CD4-positive, alpha-beta T cell treated with Interleukin-6 at 100 ng/mL for 8 hours (primary cell): ENCODE measurements at places on chromosomes 5 and 9.

DNA sequence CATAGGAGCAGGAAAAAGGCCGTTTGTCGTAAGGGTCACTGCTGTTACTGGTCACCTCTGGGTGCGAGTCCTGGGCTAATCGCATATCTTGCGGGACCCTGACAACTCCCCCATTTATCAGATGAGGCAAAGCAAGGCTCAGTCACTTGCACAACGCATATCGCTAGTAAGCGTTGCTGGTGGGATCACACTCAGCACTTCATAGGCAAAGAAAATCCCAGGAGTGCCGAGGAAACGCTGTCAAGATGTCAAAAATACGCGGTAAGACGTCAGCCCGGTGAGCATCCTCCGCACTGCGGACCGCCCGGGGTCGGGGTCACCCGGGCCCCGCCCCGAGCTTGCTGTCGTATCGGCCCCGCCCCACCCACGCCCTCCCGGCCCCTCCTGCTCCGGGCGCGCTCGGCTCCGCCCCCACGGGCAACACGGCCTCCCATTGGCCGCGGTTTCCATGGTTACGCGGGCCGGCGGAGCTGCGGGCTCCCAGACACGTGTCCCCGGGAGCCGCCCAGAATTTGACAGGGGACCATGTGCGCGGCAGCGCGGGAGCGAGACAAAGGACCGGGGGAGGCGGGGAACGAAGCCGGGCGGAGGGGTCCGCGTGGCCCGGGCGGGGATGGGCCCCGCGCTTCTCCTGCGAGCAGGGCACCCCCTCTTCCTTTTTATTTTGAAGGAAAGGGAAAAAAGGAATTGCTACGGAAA is 80.2 kb upstream of the IER5L start:
- DNase-seq, result peak; percentile 88

- no peak for DNase-seq
Observed at GRCh38 chr9:2623288-2624050, 1.9 kb downstream of the VLDLR start.

- DNase-seq, result no peak
Observed at GRCh38 chr5:137960141-137960540, 70.9 kb downstream of the PKD2L2 start.

DNA sequence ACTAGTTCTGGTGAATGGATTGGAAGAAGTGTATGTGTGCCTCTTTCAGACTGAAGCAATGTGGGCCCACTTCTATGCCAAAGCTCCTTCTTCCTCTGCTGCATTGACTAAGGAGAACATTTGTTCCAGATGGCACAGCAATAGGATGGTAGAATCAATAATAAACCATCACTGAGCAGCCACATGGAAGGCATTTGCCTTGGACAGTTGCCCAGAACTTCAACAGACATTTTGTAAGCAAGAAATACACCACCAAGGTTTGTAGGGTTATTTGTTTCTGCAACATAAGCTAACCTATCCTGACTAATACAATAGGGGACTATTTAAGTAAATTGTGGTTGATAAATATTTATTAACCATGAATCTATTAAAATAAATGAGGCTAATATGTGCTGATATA is 37.7 kb upstream of the CSNK1G3 start:
- DNase-seq, result no peak

DNA sequence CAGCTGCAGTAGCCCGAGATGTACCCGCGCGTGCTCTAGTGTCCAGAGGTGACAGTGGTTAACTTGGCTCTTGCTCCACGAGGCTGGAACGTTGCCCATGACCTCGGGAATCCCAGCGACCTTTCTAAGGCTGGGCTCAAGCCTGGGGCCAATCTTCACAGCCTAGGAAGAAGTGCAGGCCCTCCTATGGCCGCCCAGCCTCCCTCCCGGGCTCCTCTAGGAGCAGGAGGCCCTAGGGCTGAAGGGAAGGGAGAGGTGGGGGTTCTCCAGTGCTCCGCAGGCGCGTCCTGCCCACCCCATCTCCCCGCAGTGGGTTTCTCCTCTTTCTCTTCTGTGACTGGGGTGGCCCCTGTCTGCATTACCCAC is 13.3 kb downstream of the NR2F1 start:
- no peak for DNase-seq

- no peak for DNase-seq
Observed at GRCh38 chr5:40497573-40497972, 182.1 kb upstream of the PTGER4 start.

GRCh38 chr9:128554155-128554862 is 1.9 kb downstream of the SPTAN1 start:
- DNase-seq, result no peak

DNA sequence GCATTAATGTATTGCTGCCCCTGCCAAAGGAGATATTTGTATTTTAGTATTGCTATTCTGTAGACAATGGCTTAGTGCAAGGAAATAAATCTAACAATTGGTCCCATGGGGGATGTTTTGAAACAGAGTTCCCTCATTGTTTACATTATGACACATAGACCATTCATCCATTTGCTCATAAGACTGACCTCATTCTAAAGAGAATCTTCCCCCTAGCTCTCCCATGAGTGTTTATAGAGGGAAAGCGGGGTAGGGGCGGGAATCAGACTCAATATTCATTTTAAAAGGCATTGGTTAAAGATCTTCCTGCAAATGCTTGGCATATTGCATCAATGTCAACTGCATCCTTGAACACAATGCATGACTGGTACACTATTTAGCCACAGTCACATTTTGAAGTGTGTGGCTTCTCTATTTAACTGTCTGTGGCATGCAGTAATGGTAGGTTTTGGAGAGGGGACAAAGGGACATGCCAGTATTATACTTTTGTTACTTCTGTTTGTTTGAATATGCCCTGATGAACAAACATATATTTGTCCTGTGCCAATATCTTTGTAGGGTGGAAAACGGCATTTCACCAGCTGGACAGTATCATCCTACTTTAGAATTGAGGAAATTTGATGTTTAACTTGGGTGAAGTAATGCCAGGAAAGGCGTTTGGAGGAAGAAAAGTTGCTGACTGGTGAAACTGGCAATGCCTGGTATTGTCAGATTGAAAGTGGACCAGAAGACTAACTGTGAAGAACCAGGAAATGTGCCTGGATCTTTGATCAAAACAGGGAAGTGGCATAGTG is 84.1 kb upstream of the MEGF10 start:
- DNase-seq, result no peak

DNA sequence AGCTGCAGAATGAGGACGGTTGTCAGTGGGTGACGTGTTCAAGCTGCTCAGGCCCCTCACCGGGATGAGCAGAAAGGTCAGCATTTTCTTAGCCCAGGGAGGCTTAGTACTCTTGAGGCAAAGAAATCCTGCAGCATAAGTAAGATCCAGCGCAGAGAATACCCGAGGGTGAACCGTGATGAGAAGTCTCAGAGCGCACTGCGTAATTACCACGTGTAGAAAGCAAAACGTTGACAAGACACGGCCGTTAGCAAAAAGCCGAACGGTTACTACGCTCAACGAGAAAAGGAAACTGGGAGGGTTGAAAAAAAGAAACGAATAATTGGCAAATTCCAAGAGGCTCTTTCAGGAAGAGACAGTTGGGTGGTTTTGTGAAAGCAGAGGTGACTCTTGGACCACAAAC is 104.0 kb downstream of the COL23A1 start:
- DNase-seq, result no peak
